Sigmoid colon (tissue), 7 donors: ENCODE measurements at places on chromosomes 1 and 21. TPM values are rescaled to one million over a fixed set of nuclear protein-coding genes. Genes with fewer than 3 reads are reported as not detected.

Gene KLHDC9
- polyA plus RNA-seq: 11.1 TPM

Gene SOX13
- polyA plus RNA-seq: 15.5 TPM

Gene BACE2
- 13.2 TPM for polyA plus RNA-seq

Gene LCE1A
- not detected for polyA plus RNA-seq

GRCh38 chr1:94235189-94236012 lies 2.0 kb downstream of the ARHGAP29 start:
- H3K36me3 ChIP-seq: no peaks in the 10 kb centered on the region
- peak overlapping the region; percentile 94 for H3K27ac ChIP-seq
- H3K4me3 ChIP-seq: peak overlapping the region; percentile 87
- H3K4me1 ChIP-seq: peaks cover 17% of the 10 kb centered on the region
- no peaks in the 10 kb centered on the region for H3K27me3 ChIP-seq
